ENCODE measurements at places on chromosomes 7 and 10. TPM values are rescaled to one million over a fixed set of nuclear protein-coding genes. Genes with fewer than 3 reads are reported as not detected.
A peak's percentile ranks its signal among the peaks of the same experiment; 100 is the strongest.

OR2A5 gene
- not detected for total RNA-seq

FANK1 gene
- not detected for total RNA-seq

AASS gene
- 47.2 TPM for total RNA-seq

CLEC2L gene
- total RNA-seq = not detected

POR gene
- total RNA-seq = 77.4 TPM

TLX1 gene
- total RNA-seq = not detected

PNLIPRP2 gene
- total RNA-seq = 2.3 TPM

HOXA5 gene
- total RNA-seq = 0.35 TPM

KCNH2 gene
- total RNA-seq = not detected

HYAL4 gene
- total RNA-seq = not detected

PITX3 gene
- total RNA-seq = not detected

MPP7 gene
- 48.5 TPM for total RNA-seq

CNPY1 gene
- total RNA-seq = not detected

HOXA10 gene
- 0.81 TPM for total RNA-seq

- no peak for DNase-seq
Measured at GRCh38 chr10:15504101-15504840, 133.2 kb upstream of the FAM171A1 start.

DNA sequence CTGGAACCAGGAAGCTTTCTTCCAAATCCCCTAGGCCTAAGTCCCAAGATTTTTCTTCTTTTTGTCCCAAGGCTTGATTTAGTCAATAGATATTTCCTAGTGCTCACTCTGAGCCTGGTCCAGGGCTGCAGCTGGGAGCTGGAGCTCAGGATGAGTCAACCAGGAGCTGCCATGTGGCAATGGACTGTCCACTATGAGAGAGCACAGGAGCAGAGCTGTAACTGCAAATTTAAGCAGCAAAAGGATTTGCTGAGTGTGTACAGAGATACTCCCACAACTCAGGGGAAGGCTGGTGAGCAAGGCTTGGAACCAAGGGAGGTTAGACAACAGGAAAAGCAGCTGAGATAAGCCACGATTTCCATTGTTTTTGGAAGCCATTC is 92.1 kb upstream of the CXCL12 start:
- no peak for DNase-seq

- peak; percentile 3 for DNase-seq
Measured at GRCh38 chr10:86945361-86946212, 11.8 kb downstream of the MMRN2 start.

DNA sequence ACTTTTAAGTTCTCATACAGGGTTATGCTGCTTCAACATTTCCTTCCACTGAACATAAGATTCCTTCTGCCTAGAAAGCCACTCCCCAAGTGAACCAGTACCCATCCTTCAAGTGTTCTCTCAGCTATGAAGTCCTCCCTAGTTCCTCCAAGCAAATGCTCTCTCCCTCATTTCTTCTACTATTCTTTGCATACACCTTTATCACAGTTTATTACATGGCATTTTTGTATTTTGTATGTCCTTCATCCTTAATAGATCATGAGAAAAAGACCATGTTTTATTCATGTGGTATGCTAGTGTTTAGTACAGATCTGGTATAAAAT is 1.9 kb downstream of the SYPL1 start:
- no peak for DNase-seq

- no peak for DNase-seq
Measured at GRCh38 chr10:123150271-123150985, 2.5 kb downstream of the HMX2 start.

GRCh38 chr10:94080108-94080507 is 86.4 kb downstream of the PLCE1 start:
- no peak for DNase-seq

DNA sequence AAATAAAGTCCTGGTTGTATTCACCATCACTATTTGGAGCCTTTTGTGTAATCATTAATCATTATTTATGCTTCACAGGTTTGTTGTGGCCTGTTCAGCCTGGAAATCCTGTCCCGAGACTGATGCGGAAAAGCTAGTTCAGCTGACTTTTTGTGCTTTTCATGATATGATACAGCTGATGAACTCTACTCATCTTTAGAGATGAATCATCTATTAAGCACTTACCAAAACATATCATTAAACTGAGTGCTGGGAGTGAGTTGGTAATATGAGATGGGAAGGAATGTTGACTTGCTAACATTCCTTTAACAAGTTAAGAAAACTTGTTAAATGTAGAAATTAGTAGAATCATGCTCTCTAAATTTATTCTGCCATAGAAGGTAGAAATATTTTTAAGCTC is 53.0 kb downstream of the CROT start:
- no peak for DNase-seq

DNA sequence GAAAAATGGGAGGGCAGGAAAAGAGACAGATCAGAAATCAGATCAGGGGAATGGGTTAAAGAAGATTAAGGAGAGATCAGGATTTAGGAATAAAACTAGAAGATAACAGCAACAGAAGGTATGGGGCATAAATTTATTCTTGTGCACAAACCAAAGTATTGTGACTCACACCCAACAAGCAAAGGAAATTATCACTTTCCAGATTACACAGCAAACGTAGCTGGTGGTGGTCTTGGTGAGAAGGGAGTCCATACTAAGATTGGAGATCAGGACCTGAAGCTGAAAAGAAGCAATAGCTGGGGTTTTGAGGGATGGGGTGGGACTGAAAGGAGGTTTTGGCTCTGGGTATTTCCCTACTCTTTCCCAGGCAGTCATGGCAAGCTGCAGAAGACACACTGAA is 3.5 kb upstream of the MYOZ1 start:
- DNase-seq = no peak

GRCh38 chr10:91759581-91759986 is 38.6 kb upstream of the TNKS2 start:
- DNase-seq = no peak

- no peak for DNase-seq
Measured at GRCh38 chr7:135536150-135536549, 21.6 kb upstream of the NUP205 start.

- no peak for DNase-seq
Measured at GRCh38 chr10:111131168-111131799, 54.5 kb downstream of the ADRA2A start.

GRCh38 chr7:51062222-51062987 is 254.2 kb downstream of the COBL start:
- no peak for DNase-seq

GRCh38 chr7:86942995-86943394 is 116.5 kb downstream of the ELAPOR2 start:
- DNase-seq = no peak

- DNase-seq = no peak
Measured at GRCh38 chr7:1523844-1524243, 6.7 kb upstream of the MAFK start.

DNA sequence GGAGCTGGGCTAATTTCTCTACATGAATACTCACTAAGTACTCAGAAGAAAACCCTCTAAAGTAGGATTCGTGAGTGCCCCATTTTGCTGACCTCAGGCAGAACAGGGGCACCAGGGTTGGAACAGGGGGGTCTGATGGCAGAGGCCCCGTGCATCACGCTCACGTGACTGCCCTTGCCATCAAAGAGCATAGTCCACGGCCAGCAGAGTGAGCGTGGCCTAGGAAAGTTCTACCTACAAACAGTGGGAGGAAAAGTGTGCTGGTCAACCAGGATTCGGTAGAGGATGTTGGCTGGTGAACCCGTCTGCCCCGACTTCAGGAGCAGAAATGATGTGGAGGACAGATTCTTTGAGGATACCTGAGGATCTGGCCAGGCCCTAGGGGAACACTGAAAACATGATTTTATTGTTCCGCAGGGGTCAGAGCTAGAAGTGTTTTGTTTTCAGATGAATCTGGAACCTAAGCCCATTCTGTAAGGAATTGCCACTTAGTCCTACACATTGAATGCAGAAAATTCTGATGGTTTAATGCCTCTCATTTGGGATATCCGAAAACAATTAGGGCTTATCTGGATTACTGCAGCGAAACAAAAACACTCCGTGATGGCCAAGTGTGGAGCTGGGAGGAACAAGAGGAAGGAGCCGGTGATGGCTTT is 138.8 kb upstream of the SHH start:
- no peak for DNase-seq

DNA sequence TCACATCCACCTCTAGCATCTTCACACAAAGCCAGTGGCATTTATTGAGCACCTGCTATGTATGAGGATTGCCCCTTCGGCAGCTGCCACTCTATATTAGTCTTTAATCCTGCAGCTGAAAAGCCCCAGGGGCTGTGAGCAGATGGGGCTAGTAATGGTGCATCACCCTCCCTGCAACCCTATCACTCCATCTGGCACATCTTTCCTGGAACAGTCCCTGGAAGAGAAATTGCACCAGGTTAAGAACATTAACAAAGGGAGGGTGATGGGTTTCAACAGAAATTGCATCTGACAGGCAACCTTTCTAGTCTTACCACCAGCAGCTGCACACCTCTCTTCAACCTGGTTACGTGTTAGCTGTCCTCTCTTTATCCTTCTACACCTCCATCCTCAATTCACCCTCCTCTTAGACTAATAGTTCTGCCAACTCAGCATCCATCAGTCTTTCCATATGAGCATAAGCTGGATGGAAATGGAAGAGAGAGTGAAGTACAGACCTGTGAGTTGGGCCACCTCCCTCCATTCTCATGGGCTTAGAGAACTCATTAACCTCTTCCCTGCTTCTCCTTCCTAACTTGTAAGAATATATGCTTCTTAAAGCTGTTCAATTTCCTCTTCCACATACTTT is 168.6 kb upstream of the NEBL start:
- no peak for DNase-seq

- DNase-seq = no peak
Measured at GRCh38 chr10:122020226-122020625, 31.3 kb downstream of the TACC2 start.

DNA sequence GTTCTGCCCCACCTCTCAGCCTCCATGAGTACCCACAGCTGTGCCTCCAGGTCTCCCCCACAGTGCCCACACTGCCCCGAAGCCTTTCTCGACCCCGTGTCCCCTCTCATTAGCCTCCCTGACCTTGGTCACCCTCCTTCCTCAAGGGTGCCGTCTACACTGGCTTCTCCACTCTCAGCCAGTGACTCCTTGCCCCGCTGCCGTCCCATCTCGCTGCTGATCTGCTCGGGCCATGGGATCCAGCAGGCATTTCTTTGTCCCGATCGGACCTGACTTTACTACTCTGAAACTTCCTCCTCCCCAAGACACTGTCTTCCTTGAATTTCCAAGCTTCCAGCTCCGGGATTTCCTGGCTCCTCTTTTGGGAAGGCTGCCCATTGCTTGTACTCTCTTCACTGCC is 31.3 kb downstream of the FKBP6 start:
- DNase-seq = no peak

DNA sequence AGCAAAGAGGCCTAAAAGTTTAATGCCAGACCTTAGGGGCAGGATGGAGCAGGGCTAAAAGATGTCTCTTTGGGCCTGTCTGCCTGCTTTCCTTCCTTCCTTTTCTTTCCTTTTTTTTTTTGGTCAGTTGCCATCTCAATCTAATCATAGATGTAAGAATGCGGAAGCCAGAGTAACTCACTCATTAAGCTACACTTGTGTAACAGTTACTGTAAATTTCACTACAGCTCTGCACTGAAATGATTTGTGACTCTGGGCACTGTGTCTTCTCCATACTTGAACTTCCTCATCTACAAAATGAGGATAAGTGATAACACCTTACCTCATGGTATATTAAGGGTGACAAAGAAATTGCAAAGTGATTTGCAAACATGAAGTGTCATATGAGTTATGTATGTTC is 75.5 kb upstream of the AGK start:
- no peak for DNase-seq

DNA sequence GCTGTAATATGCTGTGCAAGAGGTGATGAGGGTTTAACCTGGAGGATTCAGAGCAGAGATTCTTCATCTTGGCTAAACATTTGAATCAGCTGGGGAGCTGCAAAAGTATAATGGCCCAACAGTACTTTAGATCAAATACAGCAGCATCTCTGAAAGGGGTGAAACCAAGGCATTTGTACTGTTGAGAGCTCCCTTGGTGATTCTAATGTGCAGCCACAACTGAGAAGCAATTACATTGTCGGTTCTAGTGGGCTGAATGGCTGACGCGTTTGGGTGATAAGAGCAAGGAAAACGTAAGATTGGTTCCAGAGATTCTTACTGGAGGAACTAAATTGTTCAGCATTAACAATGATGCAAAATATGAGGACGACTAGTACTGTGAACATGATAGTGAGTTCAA is 269.7 kb downstream of the AGMO start:
- no peak for DNase-seq

DNA sequence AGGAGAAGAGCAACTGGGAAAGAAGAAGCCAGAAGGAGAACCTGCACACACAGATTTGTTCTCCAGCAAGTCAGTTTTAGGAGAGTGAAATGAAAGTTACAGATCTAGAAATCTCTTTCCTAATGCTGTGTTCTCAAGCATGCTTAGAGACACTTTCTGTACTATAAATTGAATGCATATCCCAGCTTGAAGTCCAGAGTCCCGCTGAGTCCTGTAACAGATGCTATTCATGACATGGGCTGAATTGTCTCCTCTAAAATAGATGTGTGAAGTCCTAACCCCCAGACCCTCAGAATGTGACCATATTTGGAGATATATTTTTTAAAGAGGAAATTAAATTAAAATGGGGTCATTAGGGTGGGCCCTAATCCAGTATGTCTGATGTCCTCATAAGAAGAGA is 46.9 kb upstream of the GJD4 start:
- no peak for DNase-seq

- DNase-seq = no peak
Measured at GRCh38 chr7:94980418-94981142, 73.2 kb downstream of the PPP1R9A start.

- DNase-seq = no peak
Measured at GRCh38 chr7:30644286-30644955, 37.8 kb downstream of the CRHR2 start.

- DNase-seq = no peak
Measured at GRCh38 chr10:12629767-12630165, 280.4 kb downstream of the CAMK1D start.

DNA sequence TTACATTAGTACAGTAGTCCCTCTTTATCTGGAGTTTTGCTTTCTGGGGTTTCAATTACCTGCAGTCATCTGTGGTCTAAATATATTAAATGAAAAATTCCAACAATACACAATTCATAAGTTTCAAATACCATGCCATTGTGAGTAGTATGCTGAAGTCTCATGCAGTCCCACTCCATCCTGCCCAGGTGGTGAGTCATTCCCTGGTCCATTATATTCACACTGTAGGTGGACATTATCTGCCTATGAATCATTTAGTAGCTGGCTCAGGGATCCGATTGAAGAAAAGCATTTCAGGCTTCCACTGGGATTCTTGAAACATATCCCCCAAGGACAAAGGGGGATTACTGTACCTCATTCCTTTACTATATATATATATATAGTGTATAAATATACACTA is 298.2 kb upstream of the GALNT17 start:
- DNase-seq = no peak

DNA sequence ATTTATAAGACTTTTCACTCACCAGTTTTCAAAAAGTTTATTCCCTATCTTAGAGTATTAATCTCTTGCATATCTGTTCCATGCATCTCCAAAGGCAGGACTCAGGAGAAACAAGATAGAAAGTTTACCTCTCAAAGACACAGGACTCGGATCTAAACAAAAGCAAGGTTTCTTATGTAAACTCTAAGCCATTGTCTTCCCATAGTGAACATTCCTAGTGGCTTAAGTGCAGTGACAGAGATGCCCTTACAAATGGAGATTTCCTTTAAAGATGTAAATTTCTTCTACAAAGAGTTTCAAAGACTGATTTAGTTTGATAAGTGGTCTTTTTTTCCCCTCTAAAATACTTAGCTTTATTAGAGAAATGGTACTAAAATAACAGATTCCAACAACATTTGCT is 209.8 kb downstream of the ACTR3B start:
- DNase-seq = no peak

GRCh38 chr10:61987537-61987936 is 86.0 kb downstream of the ARID5B start:
- no peak for DNase-seq
